Kidney (tissue), 22 donors: ENCODE measurements at places on chromosomes 4 and X. TPM values are rescaled to one million over a fixed set of nuclear protein-coding genes. Genes with fewer than 3 reads are reported as not detected.
A peak's percentile ranks its signal among the peaks of the same experiment; 100 is the strongest.

STIM2 gene
- polyA plus RNA-seq: 27.8 TPM

DNA sequence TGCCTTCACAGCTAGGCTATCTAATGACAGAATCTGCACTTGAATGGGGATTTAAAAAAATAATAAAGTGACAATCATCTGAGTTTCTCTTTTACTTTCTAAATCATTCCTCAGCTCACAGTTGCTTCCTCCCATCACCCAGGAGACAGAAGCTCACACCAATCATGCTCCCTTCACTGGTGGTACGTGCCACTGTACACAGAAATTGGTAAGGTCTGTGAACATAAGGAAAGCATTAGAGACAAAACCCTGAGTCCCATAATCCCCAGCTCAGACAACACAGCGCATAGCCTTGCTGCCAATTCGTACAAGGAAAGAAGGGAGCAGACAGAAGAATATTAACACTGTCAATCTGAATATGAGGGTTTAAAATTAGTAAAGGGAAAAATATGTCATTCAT is 133.1 kb downstream of the IDS start:
- no peak for DNase-seq
- H3K4me3 ChIP-seq: no peak overlapping the region
- no peaks in the 10 kb centered on the region for H3K27me3 ChIP-seq
- H3K4me1 ChIP-seq: no peaks in the 10 kb centered on the region
- no peak overlapping the region for H3K27ac ChIP-seq

DNA sequence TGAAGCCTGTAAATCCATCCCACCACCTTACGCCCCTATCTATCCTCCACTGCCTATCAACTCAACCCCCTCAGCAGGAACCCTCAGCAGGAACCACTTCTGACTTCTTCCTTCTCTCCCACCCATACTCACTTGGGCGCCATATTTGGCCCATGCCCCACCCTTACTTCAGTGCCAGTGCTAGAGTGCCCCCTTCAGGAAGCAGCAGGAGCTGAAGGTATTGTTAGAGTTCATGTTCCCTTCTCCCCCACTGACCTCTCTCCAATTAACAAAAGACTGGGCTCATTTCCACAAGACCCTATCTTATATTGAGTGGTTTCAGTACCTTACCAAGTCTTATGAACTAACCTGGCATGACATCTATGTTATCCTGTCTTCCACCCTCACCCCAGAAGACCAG is 363.1 kb upstream of the SLIT2 start:
- no peak overlapping the region for H3K27ac ChIP-seq
- H3K4me3 ChIP-seq: no peak overlapping the region
- no peaks in the 10 kb centered on the region for H3K4me1 ChIP-seq
- DNase-seq: no peak
- no peaks in the 10 kb centered on the region for H3K27me3 ChIP-seq

DIPK2B gene
- 4.6 TPM for polyA plus RNA-seq

- H3K27me3 ChIP-seq: no peaks in the 10 kb centered on the region
- no peaks in the 10 kb centered on the region for H3K4me1 ChIP-seq
- no peak overlapping the region for H3K4me3 ChIP-seq
- H3K36me3 ChIP-seq: no peaks in the 10 kb centered on the region
- H3K27ac ChIP-seq: no peak overlapping the region
Measured at GRCh38 chr4:144450526-144450925, 195.4 kb upstream of the HHIP start.

- no peak for DNase-seq
- no peak overlapping the region for H3K27ac ChIP-seq
- H3K4me1 ChIP-seq: no peaks in the 10 kb centered on the region
Measured at GRCh38 chrX:20973038-20973437, 401.2 kb upstream of the CNKSR2 start.

GUCY1A1 gene
- 6.9 TPM for polyA plus RNA-seq

SAGE1 gene
- not detected for polyA plus RNA-seq

- no peaks in the 10 kb centered on the region for H3K4me1 ChIP-seq
- H3K27me3 ChIP-seq: peaks cover 3% of the 10 kb centered on the region
- H3K27ac ChIP-seq: peak overlapping the region; percentile 11
- no peak for DNase-seq
Measured at GRCh38 chrX:112662559-112663427, 16.9 kb downstream of the LHFPL1 start.

DNA sequence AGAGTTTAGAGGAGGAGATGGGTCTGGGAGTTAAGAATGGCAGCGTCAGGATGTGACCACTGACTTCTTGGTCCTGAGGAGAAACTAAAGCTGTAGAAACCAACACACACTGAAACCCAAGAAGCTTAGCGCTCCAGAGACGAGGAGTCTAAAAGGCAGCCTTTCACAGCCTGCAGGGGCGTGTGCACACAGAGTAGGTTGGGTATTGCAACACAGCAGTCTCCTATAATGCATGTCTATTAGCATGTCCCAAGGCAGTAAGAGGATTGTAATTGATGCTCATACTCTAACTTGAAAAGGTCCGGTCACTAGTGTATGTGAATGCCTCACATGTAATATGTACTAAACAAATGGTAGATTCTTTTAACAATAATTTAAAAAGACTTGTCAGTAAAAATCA is 57.4 kb downstream of the PTTG2 start:
- no peak for DNase-seq
- H3K27me3 ChIP-seq: no peaks in the 10 kb centered on the region
- H3K4me3 ChIP-seq: no peak overlapping the region
- no peaks in the 10 kb centered on the region for H3K36me3 ChIP-seq
- H3K4me1 ChIP-seq: peaks cover 12% of the 10 kb centered on the region
- no peak overlapping the region for H3K27ac ChIP-seq

S100G gene
- not detected for polyA plus RNA-seq

XK gene
- polyA plus RNA-seq: 0.73 TPM

- H3K4me1 ChIP-seq: no peaks in the 10 kb centered on the region
- no peak for DNase-seq
- no peaks in the 10 kb centered on the region for H3K36me3 ChIP-seq
- no peaks in the 10 kb centered on the region for H3K27me3 ChIP-seq
- no peak overlapping the region for H3K4me3 ChIP-seq
- no peak overlapping the region for H3K27ac ChIP-seq
Measured at GRCh38 chr4:81455897-81456296, 15.8 kb downstream of the RASGEF1B start.

- H3K4me3 ChIP-seq: no peak overlapping the region
- peaks cover 2% of the 10 kb centered on the region for H3K27me3 ChIP-seq
- peak; percentile 66 for DNase-seq
- no peaks in the 10 kb centered on the region for H3K4me1 ChIP-seq
- H3K36me3 ChIP-seq: no peaks in the 10 kb centered on the region
Measured at GRCh38 chrX:19544693-19545305, 29.5 kb upstream of the MAP3K15 start.

DNA sequence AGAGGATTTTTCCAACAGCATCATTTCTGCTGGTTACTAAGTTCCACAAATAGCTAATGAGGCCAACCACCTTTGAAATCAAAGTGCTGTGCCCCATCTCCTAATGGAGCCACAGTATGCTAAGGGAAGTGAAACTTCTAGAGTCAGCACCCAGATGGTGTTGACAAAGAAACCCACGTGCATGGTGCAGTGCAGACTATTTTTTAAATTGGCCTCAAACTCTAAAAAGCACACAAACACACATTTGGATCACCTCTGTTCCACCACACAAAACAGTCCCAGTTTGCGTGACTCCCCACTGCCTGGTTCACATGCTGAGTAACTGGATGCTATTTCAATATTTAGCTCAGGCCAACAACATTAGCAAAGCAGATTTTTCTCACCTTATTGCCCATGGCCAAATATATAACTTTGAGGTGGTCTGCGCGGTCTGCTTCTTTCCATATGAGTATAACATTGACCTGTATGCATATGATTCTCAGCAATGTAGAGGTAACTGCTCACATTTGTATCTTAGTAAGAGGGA is 69.9 kb downstream of the AMELX start:
- H3K27ac ChIP-seq: no peak overlapping the region
- H3K27me3 ChIP-seq: no peaks in the 10 kb centered on the region
- H3K4me1 ChIP-seq: no peaks in the 10 kb centered on the region
- no peaks in the 10 kb centered on the region for H3K36me3 ChIP-seq

- H3K4me3 ChIP-seq: no peak overlapping the region
- H3K27me3 ChIP-seq: no peaks in the 10 kb centered on the region
- no peaks in the 10 kb centered on the region for H3K36me3 ChIP-seq
- no peaks in the 10 kb centered on the region for H3K4me1 ChIP-seq
- DNase-seq: peak; percentile 2
Measured at GRCh38 chrX:28058901-28059300, 77.7 kb upstream of the DCAF8L1 start.

- no peak for DNase-seq
- H3K4me1 ChIP-seq: no peaks in the 10 kb centered on the region
- no peaks in the 10 kb centered on the region for H3K36me3 ChIP-seq
- H3K4me3 ChIP-seq: no peak overlapping the region
- no peaks in the 10 kb centered on the region for H3K27me3 ChIP-seq
Measured at GRCh38 chr4:174260099-174260498, 23.4 kb downstream of the FBXO8 start.

MUC7 gene
- polyA plus RNA-seq: not detected

GRCh38 chr4:93842601-93843252 is 14.2 kb downstream of the ATOH1 start:
- H3K4me3 ChIP-seq: no peak overlapping the region
- H3K36me3 ChIP-seq: no peaks in the 10 kb centered on the region
- no peak overlapping the region for H3K27ac ChIP-seq
- no peaks in the 10 kb centered on the region for H3K27me3 ChIP-seq

DNA sequence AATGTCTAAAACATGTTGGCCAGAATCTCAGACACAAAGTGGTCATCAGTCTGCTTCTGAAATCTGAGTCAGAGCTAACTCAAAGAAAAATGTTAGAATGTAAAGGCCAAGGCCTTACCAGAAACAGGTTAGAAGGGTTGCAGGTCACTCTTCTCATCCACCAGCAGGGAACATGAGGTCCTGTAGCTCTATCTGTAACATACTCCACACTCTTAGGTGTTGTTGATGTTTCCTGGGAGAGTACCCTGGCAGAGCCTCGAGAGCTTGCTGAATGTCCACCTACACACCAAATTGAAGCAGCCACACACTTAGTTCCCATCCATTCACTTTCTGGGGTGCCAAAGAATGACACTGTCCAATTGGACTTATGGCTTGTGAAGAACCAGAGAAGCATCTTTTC is 76.6 kb upstream of the INPP4B start:
- H3K27ac ChIP-seq: no peak overlapping the region
- H3K4me1 ChIP-seq: no peaks in the 10 kb centered on the region
- no peak for DNase-seq
- no peaks in the 10 kb centered on the region for H3K36me3 ChIP-seq

- peak; percentile 43 for DNase-seq
- H3K27me3 ChIP-seq: no peaks in the 10 kb centered on the region
- no peak overlapping the region for H3K27ac ChIP-seq
- H3K4me3 ChIP-seq: no peak overlapping the region
Measured at GRCh38 chr4:169566021-169566818, 46.2 kb downstream of the NEK1 start.

GRCh38 chrX:7170898-7171297 is 22.9 kb upstream of the PUDP start:
- no peaks in the 10 kb centered on the region for H3K4me1 ChIP-seq
- DNase-seq: no peak

DNA sequence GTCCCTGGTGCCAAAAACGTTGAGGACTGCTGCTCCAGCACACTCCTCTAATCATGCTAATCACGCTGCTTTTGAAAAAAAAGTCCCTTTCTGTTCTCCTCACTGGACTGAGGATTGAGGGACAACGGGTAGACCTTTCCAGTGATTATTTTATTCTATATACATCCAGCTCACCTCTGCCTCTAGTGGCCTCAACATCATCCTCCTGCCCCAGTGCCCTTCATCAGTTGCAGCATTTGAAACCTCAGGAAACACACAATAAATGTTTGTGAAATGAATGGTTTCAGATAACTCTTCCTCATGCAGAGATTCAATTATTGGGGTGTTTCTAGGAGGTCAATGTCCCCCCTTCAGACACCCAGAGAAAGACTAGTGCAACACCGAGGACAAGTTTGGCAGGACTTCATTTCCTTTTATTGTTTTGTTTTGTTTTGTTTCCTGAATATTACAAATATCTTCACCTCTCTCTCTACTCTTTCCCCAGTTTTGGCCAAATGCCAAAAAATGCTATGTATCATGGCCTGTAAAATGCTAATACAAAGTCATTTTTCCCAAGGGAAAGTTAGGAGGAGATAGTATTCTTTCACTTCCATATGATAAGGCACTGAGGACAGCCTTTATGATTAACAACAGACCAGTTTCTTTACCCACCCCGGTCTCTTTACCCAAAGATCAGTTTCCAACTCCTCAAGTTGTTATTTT is 460.1 kb upstream of the SLIT2 start:
- DNase-seq: no peak
- no peaks in the 10 kb centered on the region for H3K27me3 ChIP-seq
- H3K36me3 ChIP-seq: no peaks in the 10 kb centered on the region

GRCh38 chrX:115952417-115953092 is 218.0 kb upstream of the AGTR2 start:
- DNase-seq: no peak
- no peaks in the 10 kb centered on the region for H3K27me3 ChIP-seq
- no peak overlapping the region for H3K4me3 ChIP-seq
- H3K36me3 ChIP-seq: no peaks in the 10 kb centered on the region

DNA sequence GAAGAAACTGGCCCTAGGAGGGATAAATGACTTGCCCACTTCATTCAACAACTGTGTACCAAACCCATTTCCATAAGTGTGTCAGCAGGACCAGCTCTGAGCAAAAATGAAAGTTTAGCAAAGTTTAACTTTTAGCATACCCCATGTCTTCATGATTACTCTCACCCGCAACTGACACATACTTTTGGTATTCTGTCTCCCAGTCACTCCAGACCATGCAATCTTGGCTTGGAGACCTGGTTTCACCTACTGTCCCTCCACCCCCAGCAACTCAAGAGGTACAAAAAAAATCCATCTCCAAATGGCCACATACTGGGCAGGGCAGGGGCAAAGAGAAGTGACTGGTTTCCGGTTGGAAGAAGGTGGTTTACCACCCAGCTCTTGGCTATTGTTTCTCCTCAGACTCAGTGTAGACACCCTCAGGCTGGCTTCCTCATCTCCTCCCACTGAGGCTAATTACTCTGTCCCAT is 79.8 kb downstream of the RLIM start:
- no peaks in the 10 kb centered on the region for H3K27me3 ChIP-seq
- no peak overlapping the region for H3K4me3 ChIP-seq
- no peaks in the 10 kb centered on the region for H3K36me3 ChIP-seq
- H3K27ac ChIP-seq: no peak overlapping the region
- DNase-seq: no peak

PABPC5 gene
- polyA plus RNA-seq: 0.26 TPM

DNA sequence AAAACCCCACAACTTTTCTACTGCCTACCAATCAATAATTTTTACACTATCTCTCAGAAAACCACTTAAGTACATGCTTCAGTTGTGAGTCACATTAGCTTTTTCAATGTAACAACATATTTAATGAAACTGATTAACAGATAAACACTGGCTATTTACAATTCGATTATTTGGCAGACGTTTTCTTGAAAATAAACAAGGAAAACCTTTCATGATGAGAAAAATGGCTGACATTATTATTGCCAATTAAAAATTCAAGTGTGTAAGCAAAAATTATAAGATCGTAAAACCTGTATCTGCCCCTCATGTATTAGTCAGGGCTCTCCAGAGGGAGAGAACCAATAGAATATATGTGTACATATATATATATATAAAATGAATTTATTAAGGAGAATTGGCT is 1555.5 kb upstream of the IGFBP7 start:
- no peak overlapping the region for H3K4me3 ChIP-seq
- no peaks in the 10 kb centered on the region for H3K36me3 ChIP-seq
- DNase-seq: no peak
- no peak overlapping the region for H3K27ac ChIP-seq

IL3RA gene
- 10.2 TPM for polyA plus RNA-seq

GRCh38 chrX:16215660-16216059 is 48.4 kb downstream of the MAGEB17 start:
- H3K4me1 ChIP-seq: no peaks in the 10 kb centered on the region
- H3K4me3 ChIP-seq: no peak overlapping the region
- no peaks in the 10 kb centered on the region for H3K36me3 ChIP-seq
- H3K27ac ChIP-seq: no peak overlapping the region
- peaks cover 2% of the 10 kb centered on the region for H3K27me3 ChIP-seq

GPM6B gene
- polyA plus RNA-seq: 6.3 TPM

IGFBP7 gene
- polyA plus RNA-seq: 2,157 TPM
